ENCODE measurements at places on chromosomes 4 and X.

GRCh38 chrX:68599256-68600152 lies 48.0 kb upstream of the STARD8 start:
- DNase-seq = no peak

GRCh38 chrX:11290416-11291102 lies 2.7 kb upstream of the AMELX start:
- no peak for DNase-seq

DNA sequence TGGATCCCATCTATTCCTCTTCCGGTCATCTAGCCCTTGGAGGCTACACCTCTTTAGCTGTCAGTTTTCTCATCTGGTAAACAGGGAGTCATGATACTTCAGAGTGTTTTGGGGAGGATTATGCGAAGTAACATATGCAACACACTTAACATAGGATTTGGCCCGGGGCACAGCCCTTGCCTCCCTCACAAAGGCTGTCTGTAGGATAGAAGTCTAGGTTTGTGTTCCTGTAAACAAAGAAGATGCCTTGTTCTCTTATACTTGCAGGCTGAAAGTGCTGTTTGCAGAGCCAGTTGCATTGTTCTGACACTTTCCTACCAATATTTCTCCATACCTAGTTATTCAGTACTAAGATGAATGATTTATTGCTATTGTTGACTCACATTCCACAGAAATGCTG lies 2.2 kb upstream of the APELA start:
- no peak for DNase-seq

GRCh38 chr4:138178566-138178965 lies 63.6 kb downstream of the SLC7A11 start:
- no peak for DNase-seq

DNA sequence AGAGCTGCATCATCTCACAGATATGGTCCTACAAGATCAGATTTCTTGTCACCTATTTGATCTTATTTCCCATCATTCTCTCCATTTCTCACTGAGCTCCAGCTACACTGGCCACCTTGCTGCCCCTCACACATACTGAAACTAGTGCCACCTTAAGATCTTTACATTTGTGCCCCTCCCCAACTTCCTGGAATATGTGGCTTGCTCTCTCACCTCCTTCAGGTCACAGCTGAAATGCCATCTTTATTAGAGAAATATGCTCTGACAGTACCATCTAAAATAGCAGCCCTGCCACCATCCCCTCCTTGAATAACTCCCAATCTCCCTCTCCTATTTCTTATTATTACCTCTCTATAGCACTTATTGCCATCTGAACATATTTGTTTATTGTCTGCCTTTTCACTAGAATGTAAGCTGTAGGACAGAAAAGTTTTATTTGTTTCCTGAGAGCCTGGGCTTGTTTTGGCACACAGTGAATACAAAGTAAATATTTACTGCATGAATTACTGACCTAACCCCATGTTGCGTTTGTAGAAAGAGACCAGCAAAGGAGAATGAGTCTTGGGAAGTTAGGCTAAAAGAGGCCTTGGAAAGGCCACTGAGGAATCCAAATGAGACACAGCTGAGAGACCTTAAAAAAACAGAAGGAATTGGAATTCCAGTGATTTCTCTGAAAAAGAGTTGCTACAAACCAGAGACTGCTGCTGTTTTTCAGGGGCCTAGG lies 22.7 kb downstream of the DYNLT3 start:
- DNase-seq = no peak

DNA sequence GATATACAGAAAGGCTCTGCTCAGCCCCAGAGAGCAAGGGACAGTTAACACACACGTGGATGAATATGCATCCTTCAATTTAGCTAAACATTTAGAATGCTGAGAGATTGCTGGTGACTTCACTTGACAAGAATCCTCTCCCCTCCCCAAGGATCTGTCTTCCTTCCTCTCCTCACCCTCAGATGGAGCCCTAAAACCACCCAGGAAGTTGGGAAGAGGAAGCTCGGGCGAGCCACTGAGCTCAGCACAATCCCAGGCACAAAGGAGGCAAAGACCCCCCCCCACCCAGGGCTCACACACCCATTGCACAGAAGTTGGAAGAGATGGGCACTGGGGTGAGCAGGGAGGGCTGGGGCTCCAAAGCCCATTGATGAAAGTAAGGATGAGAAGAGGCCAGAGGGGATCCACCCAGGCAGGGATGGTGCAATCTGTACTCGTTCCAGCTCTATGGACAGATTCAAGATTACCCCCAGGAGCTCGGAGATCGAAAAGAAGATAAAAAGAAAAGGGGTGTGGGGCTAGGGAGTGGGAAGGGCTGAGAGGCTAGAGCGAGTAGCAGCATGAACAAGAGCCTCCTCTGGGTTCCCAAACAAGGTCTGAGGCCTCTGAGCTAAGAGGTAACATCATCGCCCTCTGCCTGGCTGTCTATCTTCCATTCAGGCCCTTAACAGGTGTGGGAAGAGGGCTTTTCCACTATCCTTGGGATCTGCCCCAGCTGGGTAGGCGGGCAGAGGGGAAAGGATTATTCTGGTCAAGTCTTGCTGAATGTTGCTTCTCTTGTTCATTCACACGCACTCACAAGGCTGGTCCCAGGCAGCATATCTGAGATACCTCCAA lies 1.2 kb downstream of the TFE3 start:
- DNase-seq = no peak

GRCh38 chr4:64670647-64671046 lies 261.4 kb upstream of the TECRL start:
- no peak for DNase-seq

- DNase-seq = peak; percentile 12
Measured at GRCh38 chr4:143186649-143187048, 1.9 kb downstream of the USP38 start.

DNA sequence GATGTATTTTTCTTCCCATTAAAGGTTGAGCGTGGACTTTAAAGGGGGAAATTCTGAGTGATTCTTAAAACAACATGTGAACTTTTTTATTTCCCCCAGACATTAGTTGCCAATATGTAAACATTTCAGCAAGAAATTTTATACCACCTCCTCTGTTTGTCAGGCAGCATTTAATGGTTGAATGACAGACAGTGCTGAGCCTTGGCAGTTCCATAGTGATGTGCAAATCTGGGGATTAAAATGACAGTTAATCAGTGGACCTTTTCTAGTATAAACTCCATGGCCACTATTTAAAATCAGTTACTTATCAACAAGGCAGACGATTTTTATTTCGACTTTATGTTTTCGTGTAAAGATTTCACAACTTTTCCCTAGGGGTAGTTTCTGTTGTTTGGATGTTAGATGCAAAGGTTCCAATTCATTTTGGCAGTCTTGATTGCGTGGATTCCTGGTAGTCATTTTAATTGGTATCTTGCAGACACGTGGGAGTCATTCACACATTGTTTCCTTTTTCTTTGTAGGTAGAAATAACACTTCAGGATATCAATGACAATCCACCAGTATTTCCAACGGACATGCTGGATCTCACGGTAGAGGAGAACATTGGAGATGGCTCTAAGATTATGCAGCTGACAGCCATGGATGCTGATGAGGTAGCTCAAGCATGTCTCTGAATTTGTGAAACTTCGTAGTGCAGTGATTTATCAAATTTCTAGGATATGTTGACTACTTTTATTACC lies 83.7 kb downstream of the FAT4 start:
- DNase-seq = no peak

DNA sequence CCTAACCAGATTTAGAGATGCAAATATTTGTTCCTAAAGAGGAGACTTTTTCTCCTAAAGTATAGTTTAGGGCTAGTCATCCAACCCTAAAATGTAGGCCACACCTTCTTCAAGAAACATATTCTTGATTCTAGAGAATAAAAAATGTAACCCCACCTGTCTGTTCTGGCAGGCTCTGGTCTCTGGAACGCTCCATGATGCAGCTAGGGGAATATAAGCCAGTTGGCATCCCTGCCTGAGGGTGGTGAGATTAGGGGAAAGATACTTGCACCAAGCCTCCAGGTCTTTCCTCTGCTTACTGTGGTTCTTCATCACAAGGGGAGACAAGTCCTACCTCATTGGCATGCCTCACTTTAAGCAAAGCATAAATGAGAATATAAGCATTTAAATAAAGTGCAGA lies 21.2 kb upstream of the TBC1D9 start:
- DNase-seq = no peak

- no peak for DNase-seq
Measured at GRCh38 chr4:951594-952468, 19.6 kb downstream of the TMEM175 start.

DNA sequence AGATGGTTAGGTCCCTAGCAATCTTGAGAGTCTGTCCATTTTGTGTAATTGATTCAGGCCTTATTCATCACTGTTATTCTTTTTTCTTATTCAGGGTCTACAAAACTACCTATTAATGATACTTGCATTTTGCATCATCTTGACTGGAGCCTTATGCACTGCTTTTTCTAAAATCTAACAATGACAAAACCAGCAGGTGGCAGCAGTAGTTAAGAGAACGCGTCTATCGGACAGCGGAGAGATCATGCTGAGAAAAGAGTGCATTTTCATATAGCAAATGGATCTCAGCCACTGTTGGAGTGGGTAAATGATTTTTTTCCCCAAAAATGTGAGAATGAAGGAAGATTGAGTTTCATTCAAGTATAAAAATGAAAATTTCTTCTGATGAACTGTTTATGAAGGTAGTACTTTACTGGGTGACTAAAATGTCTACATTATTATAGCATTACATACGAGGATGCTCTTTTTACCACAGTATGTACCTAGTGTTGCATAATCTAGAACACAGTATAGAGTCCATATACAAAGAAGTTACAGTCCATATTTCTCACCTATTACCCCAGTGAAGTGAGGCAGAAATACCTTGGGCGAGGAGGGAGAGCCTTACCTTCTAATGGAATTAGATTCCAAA lies 43.2 kb downstream of the TMEM144 start:
- peak; percentile 22 for DNase-seq

GRCh38 chr4:145345401-145345800 lies 136.3 kb upstream of the SMAD1 start:
- no peak for DNase-seq

DNA sequence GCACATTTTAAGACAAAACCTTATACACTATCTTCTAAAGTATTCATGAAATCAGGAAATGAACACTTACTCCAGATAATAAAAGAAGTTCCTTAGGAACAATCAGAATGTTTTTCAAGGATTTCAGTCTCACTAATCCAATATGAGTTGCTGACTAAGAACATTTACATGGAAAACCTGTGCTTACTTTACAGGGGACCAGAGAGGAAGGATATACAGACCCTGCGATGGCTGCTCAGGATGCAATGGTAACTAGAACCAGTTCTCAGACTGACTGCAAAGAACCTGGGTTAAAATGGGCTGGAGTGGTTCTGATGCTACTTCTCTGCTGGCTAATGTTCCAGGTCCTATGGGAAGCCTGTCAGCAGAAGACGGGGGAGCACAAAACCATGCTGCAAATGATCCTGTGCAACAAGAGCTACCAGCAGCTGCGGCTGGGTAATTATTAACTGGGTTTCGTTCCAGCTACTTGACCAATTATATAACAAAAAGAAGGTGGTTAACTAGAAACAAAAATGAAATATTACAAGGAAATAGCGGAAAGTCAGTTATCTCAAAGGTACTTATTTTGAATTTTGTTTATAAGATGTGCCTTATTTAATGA lies 85.3 kb downstream of the ANXA10 start:
- DNase-seq = no peak

DNA sequence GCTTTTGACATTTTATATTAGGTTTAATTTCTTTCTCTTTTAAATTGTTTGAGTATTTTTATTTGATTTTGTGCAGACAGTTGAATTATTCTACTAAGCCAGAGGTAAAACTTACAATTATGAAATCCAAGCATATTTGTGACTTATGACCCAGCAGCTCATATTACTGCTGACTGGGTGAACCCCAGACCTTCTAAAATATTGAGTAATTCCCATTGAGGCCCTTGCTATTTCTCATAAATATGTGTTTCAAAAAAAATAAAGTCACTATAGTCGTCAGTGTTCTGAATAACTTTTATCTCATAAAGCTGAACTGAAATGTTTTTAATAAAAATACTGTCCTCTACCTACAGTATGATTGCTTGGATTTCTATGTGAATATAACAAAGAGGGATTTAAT lies 303.1 kb downstream of the IQCM start:
- no peak for DNase-seq

- DNase-seq = no peak
Measured at GRCh38 chr4:6468376-6468775, 4.0 kb downstream of the PPP2R2C start.

DNA sequence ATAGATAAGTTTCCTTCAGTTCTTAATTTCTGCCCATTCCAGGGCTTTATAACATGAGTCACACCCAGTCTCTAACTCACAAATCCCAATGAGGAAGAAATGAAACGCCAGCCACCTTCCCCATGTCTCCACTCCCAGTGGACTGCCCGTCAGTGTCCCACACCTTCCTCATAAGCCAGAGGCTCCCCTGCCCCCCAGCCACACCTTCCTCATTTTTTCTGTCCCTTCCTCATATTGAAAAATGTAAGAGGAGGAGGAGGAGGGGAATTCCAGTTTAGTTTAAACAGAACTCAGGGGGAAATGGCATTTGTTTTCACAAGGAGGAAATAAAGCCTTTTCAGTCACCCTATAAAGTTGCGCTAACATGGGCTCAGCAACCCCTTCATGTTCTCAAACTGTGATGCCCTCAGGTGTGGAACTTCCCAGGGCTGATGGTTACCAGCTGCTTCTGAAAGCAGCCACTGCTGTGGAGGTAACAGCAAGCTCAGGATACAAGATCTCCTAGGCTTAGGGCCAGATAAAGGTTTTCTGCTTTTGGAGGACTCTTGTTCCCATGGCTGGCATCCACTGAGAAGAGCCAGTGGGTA lies 97.8 kb downstream of the PARM1 start:
- no peak for DNase-seq

- DNase-seq = no peak
Measured at GRCh38 chr4:993111-994029, at the start of gene SLC26A1. SLC26A1 (minus strand) TSS chr4:993404; CDS start chr4:991703, 1,701 bp downstream.

- no peak for DNase-seq
Measured at GRCh38 chrX:41518127-41518840, 71.1 kb downstream of the NYX start.

DNA sequence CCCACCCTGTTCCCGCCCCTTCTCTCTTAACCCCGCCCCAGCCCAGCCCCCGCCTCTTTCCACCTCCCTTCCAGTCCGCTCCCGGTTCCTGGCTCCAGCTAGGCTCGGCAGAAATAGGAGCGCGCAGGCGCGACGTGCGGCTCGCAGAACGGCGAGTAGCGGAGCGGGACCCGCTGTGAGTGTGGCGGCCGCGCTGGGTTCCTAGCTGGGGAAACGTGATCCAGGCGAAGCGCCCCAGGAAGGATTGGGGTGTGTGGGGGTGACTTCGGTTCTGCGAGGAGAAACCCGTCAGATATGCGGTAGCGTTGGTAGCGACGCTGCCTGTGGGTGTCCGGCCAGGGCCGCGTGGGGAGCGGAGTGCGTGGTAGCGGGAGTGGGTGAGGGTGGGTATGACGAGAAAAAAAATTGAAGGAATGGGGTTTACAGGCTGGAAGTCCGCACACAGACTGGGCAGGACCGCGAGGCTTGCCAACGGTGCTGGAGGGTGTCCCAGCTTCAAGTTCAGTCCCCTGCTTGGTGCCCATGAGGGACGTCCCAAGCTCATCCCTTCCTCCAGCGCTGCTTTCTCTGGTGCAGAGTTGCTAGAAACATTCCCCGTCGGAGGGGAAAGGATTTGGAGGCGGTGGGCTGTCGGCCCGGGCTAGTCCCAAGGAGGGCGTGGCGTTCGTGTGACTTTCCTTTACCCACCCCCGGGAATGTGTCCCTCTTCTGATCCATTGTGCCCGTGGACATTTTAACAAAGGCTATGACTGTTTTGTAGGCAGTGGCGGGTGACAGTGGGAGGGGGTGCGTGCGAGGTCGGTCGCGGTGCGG lies at the start of gene PRRG1:
TSS of gene PRRG1 (plus strand) at position 144 of the 813 bp plus-strand sequence. CDS start 56,886 bp downstream, outside the sequence.
- peak; percentile 0 for DNase-seq

- no peak for DNase-seq
Measured at GRCh38 chr4:14726877-14727361, 275.4 kb upstream of the CPEB2 start.

All from KG1 (cell line).